ENCODE measurements at places on chromosomes 6 and 20. TPM values are rescaled to one million over a fixed set of nuclear protein-coding genes. Genes with fewer than 3 reads are reported as not detected.

SCRT2 gene
- total RNA-seq = not detected

FOXF2 gene
- total RNA-seq = not detected

SYCP2L gene
- 2.4 TPM for total RNA-seq

WFDC2 gene
- not detected for total RNA-seq

EPHA7 gene
- 0.52 TPM for total RNA-seq

C6orf58 gene
- total RNA-seq = not detected

POM121L2 gene
- total RNA-seq = not detected

BCLAF1 gene
- total RNA-seq = 119 TPM

ZNFX1 gene
- total RNA-seq = 18.9 TPM

COL9A1 gene
- total RNA-seq = not detected

THBD gene
- total RNA-seq = 3.1 TPM

TCF15 gene
- 0.98 TPM for total RNA-seq

SLC22A2 gene
- total RNA-seq = not detected

ZSCAN16 gene
- 8.1 TPM for total RNA-seq

NKAIN4 gene
- not detected for total RNA-seq

Measured in PC-3 (cell line).